ENCODE measurements at places on chromosomes 2 and 18.

- no peak for DNase-seq
Measured at GRCh38 chr18:51107082-51107481, 77.1 kb downstream of the SMAD4 start.

GRCh38 chr18:35283923-35284794, 5.9 kb downstream of the ZSCAN30 start:
- no peak for DNase-seq

- DNase-seq = peak; percentile 32
Measured at GRCh38 chr2:104378853-104379374, 475.0 kb upstream of the POU3F3 start.

DNA sequence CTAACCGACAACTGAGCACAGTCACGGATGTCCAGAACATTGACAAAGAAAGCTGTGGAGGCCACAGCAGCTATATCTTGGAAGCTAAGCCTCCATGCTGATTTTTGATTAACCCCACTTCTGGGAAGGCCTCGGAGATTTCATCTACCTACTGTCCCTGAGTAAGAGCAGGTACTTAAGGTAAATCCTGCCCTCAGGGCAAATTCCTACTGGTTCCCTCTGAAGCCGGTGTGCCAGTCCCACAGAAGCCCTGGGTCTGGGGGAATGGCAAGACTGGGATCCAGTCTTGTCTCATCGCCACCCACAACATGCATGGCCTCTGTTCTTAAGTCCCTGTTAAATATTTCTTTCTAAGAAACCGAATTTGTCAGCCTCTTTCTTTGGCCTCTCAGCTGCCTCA, 18.7 kb downstream of the PER2 start:
- no peak for DNase-seq

GRCh38 chr18:37261246-37261840, 304.3 kb downstream of the CELF4 start:
- DNase-seq = no peak
